ENCODE measurements at places on chromosomes 12 and 14. TPM values are rescaled to one million over a fixed set of nuclear protein-coding genes. Genes with fewer than 3 reads are reported as not detected.

The MYF5 gene
- polyA plus RNA-seq = not detected

The FAM186B gene
- not detected for polyA plus RNA-seq

The NAV3 gene
- not detected for polyA plus RNA-seq

The SLC2A14 gene
- not detected for polyA plus RNA-seq

Measured in CD4-positive, alpha-beta memory T cell (primary cell).